Frontal cortex (tissue), 4 donors: ENCODE measurements at places on chromosomes 16 and 17.

DNA sequence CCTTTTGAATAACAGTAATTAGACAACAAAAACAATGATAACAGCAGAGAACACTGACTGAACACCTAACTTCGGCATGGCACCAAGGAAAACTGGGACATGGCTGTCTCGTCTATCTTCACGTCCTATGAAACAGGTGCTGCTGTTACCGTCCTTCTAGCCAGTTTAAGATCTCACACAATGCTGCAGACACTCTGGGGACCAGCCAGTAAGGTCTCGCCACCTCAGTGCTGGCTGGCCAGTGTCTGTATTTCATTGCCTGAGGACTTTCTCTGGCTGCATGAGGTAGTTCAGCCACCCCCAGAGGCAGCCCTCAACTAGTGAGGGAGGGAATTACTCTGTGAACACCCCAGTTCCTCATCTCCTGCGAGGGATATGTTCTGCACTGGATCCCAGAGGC is 57.6 kb downstream of the AMFR start:
- no peak for DNase-seq

DNA sequence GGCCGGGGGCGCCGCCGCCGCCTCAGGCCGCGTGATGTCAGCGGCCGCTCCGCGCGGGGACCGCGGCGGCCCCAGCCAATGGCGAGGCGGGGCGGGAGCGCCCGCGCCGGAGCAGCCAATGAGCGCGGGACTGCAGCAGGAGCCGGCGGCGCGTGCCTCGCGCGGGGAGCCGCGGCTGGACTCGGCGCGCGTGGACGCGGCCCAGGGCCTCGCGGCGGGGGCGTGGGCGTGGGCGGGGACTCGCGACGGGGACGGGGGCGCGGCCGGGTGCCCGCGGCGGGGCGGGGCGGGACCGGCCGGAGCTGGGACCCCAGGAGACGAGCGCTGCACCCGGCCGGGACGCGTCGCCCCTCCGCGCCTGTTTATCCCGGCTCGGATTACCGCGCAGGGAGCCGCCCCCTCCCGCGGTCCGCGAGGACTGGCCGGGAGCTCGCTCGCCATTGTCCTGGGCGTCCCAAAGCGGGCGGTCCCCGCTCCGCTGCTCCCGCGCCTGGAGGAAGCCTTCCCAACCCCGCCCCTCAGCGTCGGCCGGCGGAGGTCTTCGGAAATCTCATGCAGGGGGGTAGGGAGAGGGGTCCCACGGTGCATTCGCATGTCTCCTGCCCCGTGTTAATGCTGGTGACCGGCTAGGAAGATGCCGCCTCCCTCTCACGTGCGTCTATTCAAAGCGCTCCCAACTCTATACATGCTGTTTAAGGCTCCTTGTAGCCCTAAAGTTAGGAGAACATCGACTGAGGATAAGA is at the start of gene RNF157:
RNF157 (minus strand) TSS at position 33 of the 743 bp plus-strand sequence. CDS start 253 bp downstream, outside the sequence.
- DNase-seq, result peak; percentile 95

GRCh38 chr17:57803021-57803420 is 46.8 kb downstream of the MRPS23 start:
- DNase-seq, result no peak

DNA sequence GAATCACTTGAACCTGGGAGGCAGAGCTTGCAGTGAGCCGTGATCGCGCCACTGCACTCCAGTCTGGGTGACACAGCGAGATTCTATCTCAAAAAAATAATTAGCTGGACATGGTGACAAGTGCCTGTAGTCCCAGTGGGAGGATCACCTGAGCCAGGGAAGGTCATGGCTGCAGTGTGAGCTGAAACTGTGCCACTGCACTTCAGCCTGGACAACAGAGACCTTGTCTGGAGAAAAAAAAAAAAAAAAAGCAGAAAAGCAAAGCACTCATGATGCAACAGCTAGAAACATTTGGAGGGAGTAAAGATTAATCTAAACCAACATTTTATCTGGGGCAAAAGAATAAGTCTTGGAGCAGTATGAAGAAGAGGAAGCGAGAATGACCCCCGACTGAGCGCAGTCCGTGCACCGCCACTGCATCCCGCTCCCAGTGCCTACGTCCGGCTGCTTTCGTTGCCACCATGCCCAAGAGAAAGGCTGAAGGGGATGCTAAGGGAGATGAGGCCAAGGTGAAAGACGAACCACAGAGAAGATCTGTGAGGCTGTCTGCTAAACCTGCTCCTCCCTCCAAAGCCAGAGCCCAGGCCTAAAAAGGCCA is 8.2 kb downstream of the PRPSAP1 start:
- no peak for DNase-seq

DNA sequence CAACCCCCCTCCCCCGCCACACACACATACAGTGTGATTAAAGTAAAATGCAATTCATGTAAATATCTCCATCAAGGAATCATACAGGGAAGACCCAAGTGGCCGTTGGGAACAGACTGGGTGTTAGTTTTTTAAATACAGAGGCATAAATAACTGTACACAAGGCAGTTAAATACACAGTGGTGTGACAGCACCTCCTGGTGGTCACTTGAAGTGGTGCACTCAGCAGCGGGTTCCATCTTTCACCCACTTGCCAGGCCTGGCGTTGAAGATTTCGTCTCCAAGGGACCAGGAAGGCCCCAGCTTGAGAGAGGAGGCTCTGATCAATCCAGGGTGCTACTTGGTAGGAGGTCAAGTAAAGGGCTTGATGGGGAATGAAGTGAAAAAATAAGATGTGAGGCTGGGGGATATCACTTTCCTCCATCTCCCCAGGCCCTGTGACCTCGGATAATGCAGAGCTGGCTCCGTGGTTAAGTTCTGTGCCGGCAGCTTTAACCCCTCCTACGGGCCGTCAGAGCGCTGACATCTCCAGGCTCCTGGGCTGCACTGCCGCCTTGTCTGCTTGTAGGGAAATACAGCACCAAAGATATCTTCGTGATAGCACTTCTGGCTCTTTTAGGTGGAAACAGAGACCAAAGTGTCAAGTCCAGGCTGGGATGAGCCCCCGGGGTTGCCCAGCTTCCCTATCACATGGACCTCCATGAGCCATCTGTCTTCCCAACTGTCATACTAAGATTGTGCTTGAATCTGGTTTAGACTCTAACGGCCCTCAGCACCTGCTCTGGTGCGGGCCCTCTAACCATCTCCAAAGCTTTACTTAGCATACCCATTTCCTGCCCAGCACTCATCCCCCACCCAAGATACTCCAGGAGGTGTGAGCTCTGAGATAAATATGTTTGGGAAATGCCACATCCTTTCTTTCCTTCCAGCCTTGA is 20.7 kb downstream of the LGALS9 start:
- no peak for DNase-seq

DNA sequence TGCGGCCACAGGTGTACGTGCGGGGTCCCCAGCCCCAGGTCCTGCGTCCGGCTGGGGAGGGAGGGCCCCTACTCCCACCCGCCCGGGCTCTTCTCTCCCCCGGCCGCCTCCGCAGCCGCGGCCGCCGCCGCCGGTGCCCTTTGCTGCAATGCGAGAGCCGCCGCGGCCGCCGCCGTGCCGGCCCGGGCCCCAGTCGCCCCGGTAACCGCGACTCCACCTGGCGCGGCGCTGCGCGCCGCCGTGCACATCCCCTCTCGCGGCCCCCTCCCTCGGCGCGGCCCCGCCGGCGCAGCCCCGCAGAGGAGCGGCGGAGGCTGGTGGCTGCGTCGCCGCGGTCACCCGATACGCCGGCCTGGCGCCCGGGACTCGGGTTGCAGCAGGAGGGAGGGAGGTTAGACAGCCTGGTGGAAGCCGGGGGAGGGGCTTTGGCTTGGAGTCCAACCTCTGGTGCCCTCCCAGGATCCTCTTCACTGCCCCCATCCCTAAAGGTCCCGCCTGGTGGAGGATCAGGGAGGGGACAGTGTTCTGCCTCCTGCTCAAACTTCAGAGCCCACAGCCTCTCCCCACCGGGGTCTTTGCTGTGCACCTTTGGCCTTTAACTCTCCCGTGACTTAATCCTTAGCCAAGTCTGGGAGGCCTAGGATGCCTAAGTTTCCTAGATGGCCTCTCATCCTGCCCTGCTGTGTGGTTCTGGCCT is 32.9 kb downstream of the SRCIN1 start:
- DNase-seq, result peak; percentile 76

GRCh38 chr16:84650062-84650991 is 2.0 kb downstream of the KLHL36 start:
- no peak for DNase-seq
